ENCODE measurements at places on chromosomes 2 and 18.

- no peak for DNase-seq
Measured at GRCh38 chr2:134257509-134257908, 3.6 kb downstream of the MGAT5 start.

GRCh38 chr2:201130524-201131186, 14.7 kb downstream of the CFLAR start:
- DNase-seq: no peak

GRCh38 chr2:241820625-241821384, 11.8 kb downstream of the NEU4 start:
- DNase-seq: no peak

GRCh38 chr2:19900931-19901441, 797 bp downstream of the TTC32 start:
- DNase-seq: no peak

- DNase-seq: no peak
Measured at GRCh38 chr2:148391324-148391723, 253.2 kb upstream of the EPC2 start.
